ENCODE measurements at places on chromosomes 11 and 22.

- DNase-seq, result no peak
Observed at GRCh38 chr11:116062129-116062489, 557.9 kb upstream of the CADM1 start.

GRCh38 chr11:118289401-118289800 lies 15.1 kb upstream of the CD3E start:
- DNase-seq, result no peak

GRCh38 chr11:74008373-74009229 lies at the start of gene UCP3:
UCP3 (minus strand) TSS chr11:74009085; CDS start chr11:74007042, 2,043 bp downstream.
- DNase-seq, result no peak

- no peak for DNase-seq
Observed at GRCh38 chr11:94401773-94402265, 600 bp upstream of the GPR83 start.

GRCh38 chr11:128188346-128189004 lies 398.9 kb downstream of the ETS1 start:
- no peak for DNase-seq

DNA sequence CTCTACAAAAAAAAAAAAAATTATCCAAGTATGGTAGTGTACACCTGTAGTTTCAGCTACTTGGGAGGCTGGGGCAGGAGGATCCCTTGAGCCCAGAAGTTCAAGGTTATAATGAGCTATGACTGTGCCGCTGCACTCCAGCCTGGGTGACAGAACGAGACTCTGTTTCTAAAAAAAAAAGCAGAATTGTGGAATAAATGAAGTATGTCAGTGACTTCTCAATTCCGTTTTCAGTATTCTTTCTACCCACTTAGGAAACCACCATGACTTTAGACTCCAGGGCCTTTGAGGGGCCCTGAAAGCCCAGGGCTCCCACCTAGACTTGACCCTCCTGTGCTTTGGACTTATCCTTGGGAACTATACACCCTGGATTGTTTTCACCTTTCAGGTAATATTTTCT lies 6.5 kb upstream of the NUP160 start:
- DNase-seq, result no peak

DNA sequence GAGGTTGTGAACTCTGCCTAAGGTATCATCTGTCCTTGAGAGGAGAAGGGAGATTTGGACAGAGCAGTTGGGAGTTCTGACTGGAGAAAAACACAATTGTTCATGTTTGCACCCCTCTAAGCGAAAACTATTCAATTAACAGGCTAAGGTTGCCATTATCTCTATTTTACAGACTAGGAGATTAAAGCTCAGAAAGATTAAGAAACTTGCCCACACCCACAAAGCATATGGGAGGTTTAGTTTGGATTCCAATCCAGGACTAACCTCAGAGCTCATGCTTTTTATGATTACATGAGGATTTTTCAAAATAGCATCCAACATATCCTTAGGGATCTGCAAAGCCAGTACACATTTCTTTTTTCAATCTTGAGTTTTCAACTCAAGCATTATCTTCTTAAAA lies 22.0 kb downstream of the GAB2 start:
- DNase-seq, result no peak

Measured in HAP-1 (cell line).